ENCODE measurements at places on chromosomes 7 and 10.

DNA sequence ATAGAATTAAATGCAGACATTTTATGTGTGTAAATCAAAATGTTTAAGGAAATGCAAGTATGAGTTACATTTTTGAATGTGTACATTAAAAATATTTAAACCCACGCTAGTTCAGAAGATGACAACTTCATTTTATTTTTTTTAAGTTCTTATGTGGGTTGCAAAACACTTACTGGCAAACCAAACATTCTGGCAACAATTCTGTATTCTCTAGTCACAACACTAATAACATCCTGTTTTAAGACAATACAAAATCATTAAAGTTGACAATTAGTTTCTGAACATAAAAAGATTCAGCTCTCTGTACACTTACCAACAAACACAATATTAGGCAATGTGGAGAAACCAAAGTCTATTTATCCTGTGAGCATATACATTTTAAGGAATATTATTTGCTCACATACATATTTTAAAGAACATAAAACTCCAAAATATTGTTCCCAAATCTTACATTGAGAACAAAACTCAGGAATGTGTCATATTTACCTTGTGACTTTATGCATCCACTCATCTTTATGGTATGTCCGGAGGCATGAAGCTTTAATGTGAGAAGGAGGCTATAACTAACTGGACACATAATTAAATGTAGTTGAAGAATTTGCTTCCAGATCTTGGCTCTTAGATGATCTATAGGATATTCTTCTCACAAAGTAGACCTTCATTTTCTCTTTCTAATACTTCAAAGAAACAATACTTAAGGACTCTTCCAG is 134.7 kb downstream of the DGKB start:
- DNase-seq, result no peak

DNA sequence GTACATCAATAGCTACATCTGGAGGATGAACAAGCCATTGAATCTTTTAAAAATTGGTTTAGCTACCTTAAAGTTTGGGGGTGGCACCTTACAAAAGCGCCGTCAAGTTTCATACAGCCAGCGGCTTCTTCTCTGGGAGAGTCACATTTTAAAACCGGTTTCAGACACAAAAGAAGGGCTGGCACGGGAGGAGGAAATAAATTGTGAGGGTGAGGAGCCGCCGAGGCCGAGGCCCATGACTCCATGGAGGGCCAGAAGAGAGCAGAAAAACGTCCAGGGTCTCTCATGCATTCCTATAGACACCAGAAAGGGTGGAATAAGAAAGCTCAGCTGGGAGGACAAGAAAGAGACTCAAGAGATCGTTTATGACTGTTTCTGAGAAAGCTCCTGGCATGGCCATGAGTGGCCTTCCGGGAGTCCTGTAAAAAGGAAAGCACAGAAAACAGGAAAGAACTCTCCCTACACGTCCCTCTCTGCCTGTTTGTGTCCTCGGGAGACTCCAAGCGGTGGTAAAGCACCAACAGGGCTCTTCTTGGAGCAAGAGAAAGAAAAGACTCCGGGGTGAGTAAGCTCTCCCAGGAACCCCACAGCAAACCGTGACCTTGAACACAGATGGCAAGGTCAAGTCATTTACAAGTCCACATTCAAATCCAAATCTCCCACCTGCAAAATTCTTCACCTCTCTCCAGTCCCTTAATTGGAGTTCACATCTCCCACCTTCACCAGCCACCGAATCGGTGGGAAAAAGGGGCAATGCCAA is 1.8 kb downstream of the FRAT2 start:
- peak; percentile 53 for DNase-seq

DNA sequence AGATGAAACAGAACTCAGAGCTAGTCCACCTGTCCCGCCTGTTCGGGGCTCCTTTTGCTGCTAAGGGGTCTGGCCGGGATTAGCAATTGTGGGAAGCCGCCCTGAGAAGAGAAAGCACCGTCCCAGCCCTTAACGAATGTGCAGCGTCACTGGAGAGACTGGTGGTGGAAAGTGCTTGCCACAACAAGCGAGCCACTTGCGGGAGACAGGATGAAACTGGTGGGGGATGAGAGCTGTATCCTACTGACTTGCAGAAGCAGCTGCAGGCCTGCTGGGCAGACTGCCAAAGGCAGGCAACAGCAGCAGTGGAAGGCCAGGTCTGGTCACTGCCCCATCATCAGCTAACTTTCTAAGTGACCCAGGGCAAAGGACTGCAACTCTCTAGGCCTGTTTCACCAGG is 95.4 kb downstream of the FAM53B start:
- peak; percentile 88 for DNase-seq

DNA sequence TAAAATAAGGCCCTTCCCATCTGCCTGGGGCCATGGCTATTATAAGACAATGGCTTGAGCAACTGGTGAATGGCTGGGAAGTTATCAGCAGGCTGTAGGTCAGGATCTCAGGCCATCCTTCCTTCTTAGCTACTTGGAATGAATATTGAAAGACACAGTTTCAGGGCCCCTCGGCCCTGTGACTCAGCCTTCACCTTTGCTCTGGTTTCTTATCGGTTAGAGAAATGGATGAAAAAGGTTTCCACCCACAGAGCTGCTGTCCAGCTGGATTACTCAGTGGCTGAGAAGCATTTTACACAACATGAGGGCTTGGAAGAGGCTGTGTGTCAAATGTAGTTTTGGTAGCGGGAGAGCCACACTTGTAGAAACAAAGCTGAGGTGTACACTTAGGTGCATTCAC is 9.4 kb downstream of the ACSL5 start:
- no peak for DNase-seq

- DNase-seq, result no peak
These were observed 178.6 kb downstream of the CXCL12 start for GRCh38 chr10:44206127-44206818.

GRCh38 chr10:58050575-58050974 is 217.1 kb downstream of the IPMK start:
- DNase-seq, result no peak

DNA sequence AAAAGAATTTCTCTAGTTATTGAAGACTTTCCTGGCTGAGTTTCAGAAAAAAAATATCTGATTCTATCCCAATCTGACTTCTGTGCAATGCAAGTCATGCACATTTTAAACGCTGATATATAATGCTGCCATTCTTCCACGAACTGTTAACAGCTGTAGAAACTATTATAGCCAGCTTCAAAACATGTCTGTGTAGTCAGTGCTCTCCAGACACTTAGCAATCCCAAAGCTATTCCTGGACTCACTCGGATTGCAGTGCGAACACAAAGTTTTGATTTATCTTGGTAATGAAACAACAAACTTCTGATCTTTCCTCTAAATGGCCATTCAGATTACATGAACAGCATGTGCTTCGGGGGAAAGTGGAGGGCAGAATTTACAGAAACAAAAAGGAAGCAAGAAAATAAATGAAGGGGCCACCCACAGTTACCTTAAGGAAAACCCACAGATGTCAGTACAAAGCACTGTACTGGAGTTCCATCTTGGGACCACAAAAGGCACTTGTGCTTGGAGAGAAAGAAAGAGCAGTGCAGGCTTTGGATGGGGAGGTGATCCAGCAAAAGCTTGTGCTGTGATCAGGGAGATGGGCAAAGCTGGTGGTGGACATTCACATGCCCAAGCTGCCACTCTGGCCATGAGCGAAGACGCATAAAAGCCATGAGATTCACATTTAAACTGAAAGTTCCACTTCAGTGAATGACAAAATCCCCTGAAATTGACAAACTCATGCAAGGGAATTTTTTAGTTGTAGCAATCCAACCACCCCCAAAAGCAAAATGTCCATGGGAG is 32.1 kb upstream of the ADO start:
- DNase-seq, result no peak

DNA sequence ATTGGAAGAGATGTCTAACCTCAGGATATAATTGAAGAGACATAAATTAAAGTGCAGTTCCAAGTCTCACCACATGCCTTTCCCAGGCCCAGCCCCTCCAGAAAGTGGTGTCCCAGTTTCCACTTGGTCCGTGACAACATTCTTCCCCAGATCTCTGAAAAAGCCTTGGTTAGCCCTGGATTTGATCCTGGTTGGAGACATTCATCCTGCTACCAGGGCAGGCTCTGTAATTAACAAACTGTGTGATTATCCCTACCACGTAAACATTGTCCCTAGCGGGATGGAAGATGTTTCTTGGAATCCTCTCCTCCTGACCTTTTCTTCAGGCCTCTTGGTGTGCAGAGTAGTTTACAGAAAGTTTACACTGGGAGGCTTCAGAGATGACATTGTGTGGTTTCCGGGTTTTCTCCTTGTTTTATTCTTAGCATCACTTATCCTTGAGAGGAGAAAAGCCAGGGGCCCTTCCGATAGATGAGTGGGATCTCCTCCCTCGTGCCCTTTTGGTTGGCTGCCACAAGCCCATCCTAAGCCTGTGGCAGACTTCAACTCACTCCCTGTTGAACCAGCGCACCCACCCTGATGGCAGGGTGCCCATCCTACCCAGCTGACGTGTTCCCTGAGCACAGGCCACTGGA is 83.8 kb downstream of the COL13A1 start:
- DNase-seq, result peak; percentile 78

DNA sequence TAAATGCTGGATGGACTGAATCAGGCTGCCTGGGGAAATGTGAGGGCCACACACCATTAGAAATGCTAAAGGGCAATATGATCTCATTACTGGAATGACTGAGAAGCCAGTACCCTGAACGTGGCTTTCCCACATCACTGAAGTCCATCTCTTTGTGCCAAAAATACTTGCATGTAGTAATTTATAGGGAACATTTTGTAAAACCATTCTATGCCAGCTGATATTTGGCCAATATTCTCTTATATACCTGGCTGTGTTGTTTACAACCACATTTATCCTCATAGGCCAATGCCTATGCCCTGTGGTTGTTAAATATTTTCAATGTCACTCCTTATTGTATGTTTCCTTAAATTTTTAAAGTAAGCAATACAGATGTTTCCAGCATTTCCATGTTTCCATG is 111.6 kb downstream of the C10orf90 start:
- no peak for DNase-seq

DNA sequence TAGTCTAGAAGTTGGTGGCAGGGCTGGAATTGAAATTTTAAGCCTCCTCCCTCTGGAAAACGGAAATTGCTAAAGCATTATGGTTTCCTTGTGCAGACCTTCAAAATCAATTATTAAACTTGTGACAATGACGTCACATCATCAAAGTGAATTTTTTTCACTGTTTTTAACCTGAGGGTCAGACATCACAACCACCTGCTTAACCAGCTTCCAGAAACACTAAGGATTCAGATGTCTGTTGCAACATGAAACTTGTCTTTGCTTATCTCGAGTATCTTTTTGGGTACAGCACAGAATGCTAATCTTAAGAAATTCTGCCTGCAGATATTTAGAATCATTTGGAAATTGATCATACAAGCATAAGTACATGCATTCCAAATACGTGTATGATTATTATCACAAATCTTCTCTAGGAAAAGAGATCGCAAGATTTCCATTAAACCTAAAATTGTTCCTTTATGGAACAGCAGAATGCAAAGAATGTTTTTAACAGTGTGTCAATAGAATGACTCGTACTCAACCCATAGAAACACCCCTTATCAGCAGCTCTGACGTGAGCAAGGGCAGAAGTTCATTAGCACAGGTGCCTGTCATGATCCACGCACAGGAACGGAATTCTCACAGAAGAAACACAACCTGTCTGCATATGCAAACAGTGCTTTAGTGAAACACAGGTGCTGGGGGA is 4.1 kb upstream of the GTPBP4 start:
- DNase-seq, result no peak

DNA sequence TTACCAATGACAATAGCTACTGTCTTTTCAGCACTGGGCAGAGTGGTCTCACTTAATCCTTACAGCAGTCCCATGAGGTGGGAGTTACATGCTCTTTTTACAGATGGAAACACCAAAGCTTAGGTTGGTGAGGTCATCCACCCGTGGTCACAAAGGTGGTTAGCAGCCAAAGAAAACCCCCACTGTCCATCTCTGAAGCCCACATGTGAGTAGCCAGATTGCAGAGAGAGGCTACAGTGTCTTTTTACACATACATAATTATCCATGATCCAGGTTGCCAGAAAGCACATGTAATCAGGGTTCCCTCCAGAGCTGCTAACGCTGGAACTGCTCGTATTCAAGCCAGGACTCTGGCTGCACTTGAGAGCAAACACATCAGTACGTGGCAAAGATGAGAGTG is 24.6 kb upstream of the ANKRD2 start:
- DNase-seq, result peak; percentile 64

DNA sequence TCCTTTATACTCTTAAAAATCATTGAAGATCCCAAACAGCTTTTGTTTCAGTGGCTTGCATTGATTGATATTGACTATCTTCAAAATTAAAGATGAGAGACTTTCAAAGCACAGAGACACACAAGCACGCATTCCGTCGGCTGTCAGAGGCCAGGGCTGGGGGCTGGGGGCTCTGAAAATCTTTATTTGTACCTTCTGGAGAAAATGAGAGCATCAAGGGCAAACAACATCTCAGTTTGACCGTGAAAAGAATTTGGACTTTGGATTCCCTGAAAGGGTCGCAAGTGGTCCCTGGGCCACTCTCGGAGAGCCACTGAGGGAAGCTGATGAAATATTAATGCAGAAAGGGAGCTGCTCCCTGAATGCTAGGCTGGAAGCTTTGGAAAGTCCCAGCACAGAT is 96.4 kb downstream of the CHST15 start:
- no peak for DNase-seq

GRCh38 chr7:69564454-69565417 is 33.5 kb upstream of the AUTS2 start:
- DNase-seq, result peak; percentile 77

DNA sequence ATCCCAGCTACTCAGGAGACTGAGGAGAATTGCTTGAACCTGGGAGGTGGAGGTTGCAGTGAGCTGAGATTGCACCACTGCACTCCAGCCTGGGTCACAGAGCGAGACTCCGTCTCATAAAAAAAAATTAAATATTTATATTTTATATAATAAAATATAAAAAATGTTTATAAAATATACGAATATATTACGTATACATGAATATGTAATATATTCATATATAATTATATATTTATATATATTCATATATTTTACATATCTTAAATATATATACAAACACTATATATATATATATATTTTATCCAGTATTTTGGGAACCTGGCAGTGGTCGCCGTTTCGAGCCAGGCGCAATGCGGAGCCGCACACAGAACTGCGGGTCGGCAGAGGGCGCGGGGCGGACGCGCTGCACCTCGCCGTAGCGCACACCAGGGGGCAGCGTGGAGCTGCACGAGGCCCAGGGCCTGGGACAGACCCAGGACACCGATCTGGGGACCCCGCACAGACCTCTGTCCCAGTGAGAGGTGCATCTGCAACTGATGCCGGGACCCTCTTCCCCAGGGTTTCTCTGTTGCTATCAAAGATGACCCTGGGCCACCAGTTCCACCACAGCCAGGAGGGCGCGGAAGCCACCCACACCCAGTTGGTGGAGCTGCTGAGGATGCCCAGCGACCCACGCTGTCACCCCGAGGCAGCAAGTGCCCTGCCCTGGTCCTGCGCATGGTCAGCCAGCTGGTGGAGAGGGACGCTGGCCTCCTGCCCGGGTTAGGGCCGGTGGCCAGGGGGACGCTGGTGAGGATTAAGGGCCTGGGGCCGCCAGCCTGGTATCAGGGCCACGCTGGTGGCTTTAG is 22.7 kb downstream of the AP5Z1 start:
- DNase-seq, result peak; percentile 62
